COLO829 (cell line): ENCODE measurements at places on chromosomes 2 and 18.

DNA sequence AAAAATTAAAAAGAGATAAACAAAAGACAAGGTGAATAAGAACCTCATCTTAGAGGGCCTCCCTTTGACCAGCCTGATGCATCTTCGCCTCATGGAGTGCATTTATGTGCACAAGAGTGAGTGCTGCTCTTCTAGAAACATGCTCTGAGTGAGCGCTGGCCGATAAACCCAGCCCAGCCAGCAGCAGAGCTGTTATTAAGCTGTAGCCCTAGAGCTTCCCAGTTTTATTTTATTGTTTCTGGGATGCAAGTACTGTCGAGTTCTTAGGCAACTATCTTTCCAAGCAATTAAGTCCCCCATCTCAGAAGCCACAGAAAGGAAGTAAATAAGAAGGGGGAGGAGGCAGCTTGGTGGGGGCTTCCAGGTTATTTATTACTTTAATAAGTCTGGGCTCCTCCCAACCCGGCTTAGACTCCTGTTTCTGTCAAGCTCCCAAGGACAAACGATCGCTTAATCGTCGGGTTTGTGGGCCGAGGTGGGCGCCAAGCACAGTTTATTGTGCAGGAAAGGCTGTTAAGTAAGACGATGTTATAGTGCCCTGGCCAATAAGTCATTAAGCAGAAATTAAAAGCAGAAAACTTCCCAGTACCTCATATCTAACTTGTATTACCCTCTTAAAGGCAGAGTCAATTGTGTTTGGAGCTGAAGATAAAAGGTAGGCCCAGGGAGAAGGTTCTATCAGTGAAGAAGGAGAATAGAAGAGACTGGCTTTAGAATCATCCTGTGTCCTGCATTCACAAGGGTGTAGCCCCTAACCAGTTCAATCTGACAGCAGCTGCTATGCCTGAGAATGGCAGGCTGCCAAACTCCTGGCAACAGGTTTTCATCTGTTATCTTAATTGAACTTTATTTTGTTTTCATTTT is 176.3 kb downstream of the PIK3C3 start:
- DNase-seq, result no peak

DNA sequence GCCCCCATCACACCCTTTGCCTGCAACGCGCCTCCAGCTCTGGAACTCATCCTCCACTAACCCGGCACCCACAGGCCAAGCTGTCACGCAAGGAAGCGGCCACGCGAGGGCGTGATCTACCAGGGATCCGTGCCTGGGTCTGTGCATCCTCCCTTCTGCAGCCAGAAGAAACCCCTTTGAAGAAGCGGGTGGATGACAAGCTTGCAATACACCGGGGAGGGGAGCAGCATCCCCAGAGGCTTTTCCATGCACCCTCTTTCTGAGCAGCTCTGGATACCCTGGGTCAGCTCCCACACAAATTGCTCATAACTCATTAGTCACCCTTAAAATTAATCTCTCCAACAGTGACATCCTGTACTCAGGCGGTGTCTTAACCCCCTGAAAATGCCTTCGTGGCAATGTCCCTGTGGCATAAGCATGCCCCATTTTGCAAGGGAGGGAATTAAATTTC is 47.6 kb downstream of the PDCL3 start:
- DNase-seq, result peak; percentile 79

GRCh38 chr2:242043538-242044312 is 174.2 kb downstream of the RTP5 start:
- DNase-seq, result no peak

GRCh38 chr2:181152226-181152625 is 171.8 kb downstream of the UBE2E3 start:
- no peak for DNase-seq

GRCh38 chr2:25517701-25518100 is 155.7 kb downstream of the DTNB start:
- DNase-seq, result peak; percentile 35

DNA sequence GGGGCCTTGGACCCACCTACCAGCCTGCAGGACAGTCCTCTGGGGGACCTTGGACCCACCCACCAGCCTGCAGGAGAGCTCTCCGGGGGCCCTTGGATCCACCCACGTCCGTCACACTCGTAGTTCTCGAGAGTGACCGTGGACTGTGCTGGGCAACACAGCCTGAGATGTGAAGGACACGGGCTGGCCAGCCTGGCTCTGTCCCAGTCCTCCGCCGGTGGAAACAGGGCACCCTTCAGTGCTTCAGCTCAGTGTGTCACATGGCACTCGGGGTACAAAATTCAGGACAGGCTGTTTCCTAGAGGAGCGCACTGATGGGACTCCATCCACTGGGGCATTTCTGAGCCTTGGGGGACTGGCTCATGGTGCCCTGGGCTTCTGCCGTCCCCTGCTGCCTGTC is 212.0 kb downstream of the TWIST2 start:
- DNase-seq, result no peak

DNA sequence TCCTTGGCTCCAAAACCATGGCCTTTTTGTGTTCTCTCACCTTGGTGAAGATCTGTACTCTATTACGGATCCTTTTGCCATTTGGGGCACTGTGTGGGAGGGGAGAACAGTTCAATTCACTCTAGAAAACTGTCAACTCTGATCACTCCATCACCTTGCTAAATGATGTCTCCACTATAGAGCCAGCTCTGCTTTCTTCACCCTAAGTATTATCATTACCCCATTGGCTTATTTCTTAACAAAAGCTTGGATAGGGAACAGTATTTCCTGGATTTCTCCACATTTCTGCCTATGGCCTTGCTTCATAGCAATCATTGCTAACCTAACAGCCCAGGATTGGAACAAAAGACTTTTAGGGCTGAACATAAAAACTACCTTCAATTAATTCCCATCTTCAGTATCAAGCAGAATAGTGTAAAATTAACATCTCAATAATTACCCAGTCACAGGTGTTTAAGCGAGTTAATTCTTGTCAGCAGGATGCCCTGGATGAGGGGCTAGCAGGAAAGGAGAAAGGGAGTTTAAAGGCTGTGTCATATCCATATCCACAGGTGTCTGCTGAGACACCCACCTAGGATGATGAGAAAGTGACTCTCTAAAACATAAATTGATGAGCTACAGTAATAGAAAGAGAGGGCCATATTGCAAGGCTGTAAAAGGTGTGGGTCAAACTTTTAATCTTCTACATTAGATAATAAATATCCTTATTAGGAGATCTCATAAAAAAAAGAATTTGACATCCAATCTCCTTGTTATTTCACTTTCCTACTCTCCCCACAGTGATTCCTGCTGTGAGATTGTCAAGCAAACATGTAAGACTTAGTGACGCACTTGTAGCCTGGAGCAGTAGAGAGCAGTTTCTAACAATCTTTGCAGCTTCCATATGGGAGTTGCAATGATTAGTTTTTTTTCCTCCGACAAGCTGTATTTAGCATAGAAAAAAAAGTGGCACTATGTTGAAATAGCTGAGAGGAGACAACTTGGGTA is 589.5 kb upstream of the NXPH2 start:
- no peak for DNase-seq

- DNase-seq, result peak; percentile 33
Observed at GRCh38 chr2:172097557-172098131, 5.1 kb downstream of the DLX2 start.

GRCh38 chr2:219576505-219577388 is 4.6 kb downstream of the INHA start:
- peak; percentile 79 for DNase-seq

DNA sequence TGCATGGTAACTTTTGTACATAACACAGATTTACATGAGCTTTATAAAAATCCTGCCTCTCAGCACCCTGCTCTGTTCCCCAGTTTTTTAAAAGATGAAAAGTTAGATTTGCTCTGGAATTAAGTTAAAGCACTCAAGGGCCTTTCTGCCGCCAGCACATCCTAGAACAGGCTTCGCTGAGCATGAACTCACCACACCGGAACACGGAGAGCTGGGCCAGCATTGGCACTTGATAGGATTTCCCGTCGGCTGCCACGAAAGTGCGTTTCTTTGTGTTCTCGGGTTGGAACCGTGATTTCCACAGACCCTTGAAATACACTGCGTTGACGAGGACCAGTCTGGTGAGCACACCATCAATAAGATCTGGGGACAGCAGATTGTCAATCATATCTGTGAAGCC is 34.3 kb downstream of the MRPL44 start:
- DNase-seq, result no peak

- no peak for DNase-seq
Observed at GRCh38 chr2:98658816-98659490, 50.6 kb downstream of the UNC50 start.

DNA sequence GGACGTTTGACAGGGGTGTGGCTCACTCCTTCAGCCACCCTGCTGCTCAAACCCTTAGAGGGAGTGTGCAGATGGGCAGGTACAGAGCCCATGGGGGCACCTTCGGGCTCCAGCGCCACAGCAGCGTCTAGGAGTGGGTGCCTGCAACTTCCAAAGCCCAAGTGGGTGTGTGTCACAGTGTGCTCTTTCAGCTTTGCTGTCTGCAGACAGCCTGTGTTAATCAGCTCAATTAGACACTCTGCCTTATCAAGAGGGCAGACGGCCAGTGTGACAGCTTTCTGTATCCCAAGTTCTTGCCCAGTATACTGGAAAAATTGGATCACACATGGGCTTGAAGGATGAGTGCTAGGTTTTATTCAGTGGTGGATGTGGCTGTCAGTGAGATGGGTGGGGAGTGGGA is 96.7 kb downstream of the AP1S3 start:
- no peak for DNase-seq

GRCh38 chr18:46481847-46482245 is 175.2 kb downstream of the LOXHD1 start:
- no peak for DNase-seq

DNA sequence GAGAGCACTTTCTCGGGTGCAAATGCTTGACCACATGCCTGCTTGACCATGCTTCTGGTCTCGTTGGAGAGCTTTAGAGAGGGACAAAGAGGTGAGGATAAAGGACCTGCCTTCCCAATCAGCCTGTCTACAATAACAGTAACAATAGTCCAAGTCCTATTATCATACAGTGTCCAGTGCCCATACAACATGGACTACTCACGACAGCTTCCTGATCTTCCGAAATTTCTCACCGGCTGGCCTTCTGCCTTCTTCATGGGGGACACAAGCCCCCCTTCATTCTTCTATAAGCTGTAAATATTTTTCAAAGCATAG is 329.0 kb downstream of the PAX3 start:
- no peak for DNase-seq

DNA sequence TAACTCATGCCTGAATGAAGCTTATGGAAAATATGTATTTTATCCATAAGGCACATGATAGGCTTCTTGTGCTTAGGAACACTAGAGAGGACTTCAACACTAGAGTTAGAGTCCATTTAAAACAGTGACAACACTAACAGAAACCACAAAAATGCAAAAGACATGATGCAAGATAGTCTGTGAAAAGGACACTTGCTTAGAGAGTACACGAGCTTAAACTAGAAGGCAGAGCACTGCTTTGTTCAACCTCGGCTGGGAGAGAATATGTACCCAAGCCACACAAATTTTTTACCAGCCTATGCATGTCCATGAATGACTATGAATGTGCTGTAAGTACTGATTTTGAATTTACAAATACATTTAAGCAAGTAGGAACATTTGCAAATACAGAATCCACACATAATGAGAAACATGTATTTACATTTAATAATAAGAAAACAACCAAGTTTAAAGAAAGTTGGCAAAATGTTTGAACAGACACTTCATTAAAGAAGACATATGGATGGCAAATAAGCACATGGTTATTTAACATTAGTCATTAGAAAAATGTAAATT is 130.6 kb downstream of the SPOPL start:
- DNase-seq, result no peak

GRCh38 chr18:62715436-62715758 is at the start of gene PHLPP1:
Gene PHLPP1, plus strand, starts transcription at chr18:62715541. Its CDS starts 143 bp downstream, at chr18:62715684.
- DNase-seq, result no peak

DNA sequence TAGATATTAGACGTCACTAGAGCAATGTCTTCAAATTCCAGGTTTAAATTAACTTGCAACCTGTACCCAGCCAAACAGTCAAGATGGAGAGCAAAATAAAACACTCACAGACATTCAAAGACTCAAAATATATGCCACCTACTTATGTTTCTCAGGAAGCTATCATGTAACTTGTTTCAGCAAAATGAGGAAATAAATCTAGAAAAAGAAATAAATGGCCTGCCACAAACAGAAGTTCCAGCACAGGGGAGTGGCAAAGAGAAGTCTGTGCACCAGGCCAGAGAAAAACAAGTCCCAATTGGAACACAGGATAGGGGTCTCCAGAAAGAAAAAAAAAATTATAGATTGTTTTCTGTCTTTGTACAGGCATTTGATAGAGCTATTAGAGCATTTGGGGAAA is 96.7 kb downstream of the LRP2 start:
- DNase-seq, result no peak

- DNase-seq, result no peak
Observed at GRCh38 chr2:28684142-28684858, 67.3 kb upstream of the PPP1CB start.

GRCh38 chr2:241068942-241069810 is 32.9 kb downstream of the MTERF4 start:
- no peak for DNase-seq

DNA sequence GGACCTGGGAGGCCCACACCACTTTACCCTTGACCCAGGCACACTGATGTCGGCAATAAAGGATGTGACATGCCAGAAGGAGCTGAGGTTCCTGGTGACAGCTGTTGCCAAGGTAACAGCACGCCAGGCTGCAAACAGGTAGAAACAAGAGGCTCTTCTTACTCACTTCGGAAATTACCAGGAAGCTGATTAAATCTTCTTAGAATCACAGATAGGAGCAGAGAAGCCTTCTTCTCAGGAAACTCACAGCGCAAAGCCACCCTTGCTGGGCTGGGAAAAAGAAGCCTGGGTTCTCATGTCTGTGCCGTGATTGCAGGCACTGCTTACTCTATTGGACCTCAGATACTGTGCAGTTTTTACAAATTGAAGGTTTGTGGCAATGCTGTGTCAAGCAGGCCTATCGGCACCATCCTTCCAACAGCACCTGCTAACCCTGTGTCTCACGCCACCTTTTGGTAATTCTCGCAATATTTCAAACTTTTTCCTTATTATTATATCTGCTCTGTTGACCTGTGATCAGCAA is 61.0 kb upstream of the TAF1B start:
- no peak for DNase-seq

DNA sequence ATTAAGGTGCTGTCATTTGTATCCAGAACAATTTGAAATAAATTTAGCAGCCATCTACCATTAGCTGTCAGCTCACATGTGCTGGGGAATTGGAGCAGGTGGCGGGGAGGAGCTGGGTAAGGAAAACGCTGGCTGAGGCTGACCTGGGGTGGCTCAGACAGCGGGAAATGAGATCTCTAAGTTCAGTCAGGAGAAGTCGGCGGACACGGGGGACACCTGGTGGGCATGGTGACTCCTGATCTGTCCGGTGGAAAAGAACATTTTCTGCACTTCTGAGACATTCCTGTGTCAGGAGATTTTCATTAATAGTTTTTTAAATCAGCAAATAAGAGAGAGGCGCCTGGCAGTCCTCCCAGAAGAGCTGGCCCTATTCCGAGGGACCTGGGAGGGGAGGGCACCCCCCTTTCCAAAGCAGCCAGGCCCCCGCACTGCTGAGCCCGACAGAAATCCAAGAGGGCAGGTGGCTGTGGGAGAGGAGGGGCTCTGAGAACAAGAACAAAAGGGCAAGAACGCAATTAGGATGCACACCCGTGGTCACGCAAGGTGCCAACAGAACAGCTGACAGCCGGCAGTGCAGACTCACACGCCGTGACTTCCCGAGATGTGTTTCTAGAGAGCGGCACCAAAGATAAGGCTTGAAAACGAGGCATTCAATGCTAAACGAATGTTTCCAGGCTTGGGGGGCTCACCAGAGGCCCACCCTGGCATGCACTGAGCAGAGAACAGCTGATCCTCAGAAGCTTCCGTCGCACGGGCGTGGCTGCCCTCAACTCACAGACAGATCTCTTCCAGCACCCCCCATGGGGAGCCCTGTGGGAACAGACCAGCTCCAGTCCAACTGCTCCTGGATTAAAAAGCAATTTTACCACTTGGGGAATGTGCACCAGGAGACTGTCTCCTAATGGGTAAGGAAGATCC is 26.4 kb downstream of the SLC66A2 start:
- DNase-seq, result no peak
